ENCODE measurements at places on chromosomes 6 and 20. TPM values are rescaled to one million over a fixed set of nuclear protein-coding genes. Genes with fewer than 3 reads are reported as not detected.

The TRIM10 gene
- not detected for total RNA-seq

The E2F3 gene
- total RNA-seq = 13.0 TPM

The ROMO1 gene
- total RNA-seq = 333 TPM

The CMTR1 gene
- 15.1 TPM for total RNA-seq

The TSPO2 gene
- 0.10 TPM for total RNA-seq
